ENCODE measurements at places on chromosomes 1 and 21.

GRCh38 chr1:218658899-218659298 is 313.8 kb downstream of the TGFB2 start:
- DNase-seq, result no peak

DNA sequence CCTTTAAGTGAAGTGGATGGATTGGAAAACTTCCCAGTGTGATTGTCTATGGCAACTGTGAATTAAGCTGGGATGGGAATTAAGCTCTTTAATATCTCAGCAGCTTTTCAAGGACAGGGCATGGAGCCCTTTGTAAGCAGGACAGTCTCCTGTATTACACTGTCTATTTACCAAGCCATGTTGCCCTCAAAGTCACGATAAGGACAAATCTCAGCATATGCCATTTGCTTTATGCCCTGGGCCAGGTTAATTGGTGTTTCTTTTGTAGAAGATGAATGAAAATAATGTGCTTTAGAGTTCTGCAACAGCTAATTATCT is 17.6 kb downstream of the UTP25 start:
- DNase-seq, result no peak

GRCh38 chr1:162412002-162412401 is at the start of gene SH2D1B:
TSS of gene SH2D1B (minus strand) at chr1:162412136. CDS start at chr1:162412016, 120 bp downstream.
- no peak for DNase-seq

DNA sequence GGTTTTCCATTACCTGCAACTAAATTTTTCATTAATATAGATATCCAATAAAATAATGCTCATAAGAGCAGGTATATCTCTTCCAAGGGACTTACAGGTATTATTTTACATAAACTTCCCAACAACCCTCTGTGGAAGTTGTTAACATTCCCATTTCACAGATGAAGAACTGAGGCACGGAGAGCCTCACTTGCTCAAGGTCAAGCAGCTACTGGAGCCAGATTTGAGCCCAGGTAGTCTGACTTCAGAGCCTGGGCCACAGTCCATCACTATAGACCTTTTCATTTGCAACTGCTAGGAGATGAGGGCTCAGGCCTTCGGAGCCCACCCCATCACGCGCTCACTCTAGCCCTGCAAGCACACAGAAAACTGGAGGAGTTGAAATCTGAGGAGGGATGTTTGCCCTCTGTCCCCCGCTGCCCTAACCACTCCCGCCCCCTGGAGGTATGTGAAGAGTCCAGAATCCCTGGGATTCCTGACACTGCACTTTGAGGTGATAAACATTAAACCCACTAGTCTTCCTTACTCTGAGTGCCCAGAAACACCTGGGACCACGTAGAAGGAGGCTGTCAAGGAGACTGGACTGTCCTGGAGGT is 11.7 kb upstream of the ALPL start:
- no peak for DNase-seq

GRCh38 chr1:239898062-239898730 is 193.5 kb upstream of the FMN2 start:
- peak; percentile 32 for DNase-seq

Data from stimulated activated CD4-positive, alpha-beta T cell treated with anti-CD3 and anti-CD28 coated beads, TNF-alpha, amount 100 ng/mL, for 4 hours (primary cell).